ENCODE measurements at places on chromosomes 2 and 18.

GRCh38 chr2:170409164-170409535 is 231.2 kb downstream of the MYO3B start:
- DNase-seq: peak; percentile 64

DNA sequence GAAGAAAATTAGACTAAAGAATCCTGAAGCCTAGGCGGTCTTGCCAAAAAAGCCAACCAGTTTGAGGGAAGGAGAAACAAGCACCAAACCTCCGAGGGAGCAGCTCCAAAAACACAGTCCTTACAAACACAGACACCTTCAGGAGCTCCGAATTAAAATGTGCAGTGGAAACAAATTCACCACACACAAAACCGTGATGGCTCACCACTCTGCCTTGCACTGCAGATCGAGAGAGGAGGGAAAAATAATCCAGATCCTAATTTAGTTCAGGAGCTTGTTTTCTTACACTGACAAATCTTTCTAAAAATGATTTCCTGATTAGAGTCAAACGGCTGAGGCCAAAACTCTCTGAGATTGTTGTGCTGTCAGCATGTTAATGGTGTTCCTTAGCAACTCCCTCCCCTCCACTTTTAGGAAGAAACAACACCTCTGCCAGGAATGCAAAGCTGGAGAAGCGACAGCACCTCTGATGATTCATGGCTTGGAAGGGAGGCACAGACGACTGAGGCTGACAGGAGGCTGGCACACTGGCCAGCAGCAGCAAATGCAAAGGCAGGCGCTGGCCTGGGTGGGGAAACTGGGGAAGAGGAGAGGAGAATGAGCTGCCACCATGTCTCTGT is 249.4 kb upstream of the KLHL29 start:
- no peak for DNase-seq

DNA sequence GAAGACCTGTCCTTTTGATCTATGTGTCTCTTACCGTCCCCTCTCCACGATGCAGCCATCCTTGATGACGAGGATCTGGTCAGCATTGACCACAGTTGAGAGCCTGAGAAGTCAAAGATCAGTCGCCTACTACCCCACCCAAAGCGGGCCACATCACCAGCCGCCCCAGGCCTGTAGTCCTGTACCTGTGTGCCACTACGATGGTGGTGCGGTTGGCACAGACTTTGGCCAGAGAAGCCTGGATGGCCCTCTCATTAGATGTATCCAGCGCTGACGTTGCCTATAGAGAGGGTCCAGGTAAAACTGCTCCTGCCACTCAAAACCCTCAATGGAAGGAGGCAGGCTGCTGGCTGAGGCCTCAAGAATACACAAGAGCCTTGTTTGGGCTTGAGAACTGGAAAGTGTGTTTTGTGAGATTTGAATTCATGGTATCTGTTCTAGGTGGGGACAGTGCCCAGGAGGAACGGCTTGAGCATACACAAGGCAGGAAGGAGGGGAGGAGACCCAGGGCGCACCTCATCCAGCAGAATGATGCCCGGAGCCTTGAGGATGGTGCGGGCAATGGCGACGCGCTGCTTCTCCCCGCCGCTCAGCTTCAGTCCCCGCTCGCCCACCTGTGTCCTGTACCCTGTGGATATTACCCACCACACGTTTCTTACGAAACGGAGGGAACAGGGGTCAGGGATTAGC is 3.8 kb downstream of the ZFAND2B start:
- DNase-seq: no peak

- DNase-seq: no peak
These were observed 28.5 kb downstream of the LCLAT1 start for GRCh38 chr2:30475542-30475941.

DNA sequence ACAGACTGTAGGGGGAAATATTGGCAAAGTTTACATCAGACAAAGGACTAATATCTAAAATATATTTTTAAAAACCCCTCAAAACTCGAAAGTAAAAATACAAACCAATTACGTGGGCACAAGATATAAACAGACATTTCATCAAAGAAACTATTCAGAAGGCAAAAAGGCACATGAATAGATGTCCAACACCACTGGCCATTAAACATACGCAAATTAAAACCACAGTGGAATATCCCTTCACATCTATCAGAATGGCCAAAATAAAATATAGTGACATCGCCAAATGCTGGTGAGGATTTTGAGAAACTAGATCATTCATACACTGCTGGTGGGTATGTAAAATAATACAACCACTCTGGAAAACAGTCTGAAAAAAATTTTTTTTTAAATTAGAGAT is 30.6 kb upstream of the PAPOLG start:
- no peak for DNase-seq

- no peak for DNase-seq
These were observed 101.1 kb downstream of the SLC4A10 start for GRCh38 chr2:161725297-161725696.

DNA sequence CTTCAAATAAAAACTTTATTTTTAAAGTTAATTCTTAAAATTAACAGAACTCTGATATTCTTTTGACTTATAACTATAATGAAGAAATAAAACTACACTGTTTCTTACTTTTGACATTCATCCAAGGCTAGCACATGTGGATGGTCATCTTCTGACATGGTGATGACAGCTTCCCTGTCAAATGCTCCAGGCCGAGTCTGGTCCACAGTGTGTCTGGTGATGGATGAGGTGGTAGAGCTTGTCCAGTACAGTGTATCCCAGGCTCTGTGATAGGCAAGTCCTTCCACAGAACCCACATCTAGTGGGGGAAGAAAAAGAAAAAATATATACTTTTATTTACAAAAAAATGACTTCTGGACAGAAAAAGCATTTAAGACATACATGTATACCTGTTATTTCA is 1529.5 kb downstream of the LRP1B start:
- no peak for DNase-seq

All from NCI-H524 (cell line).